ENCODE measurements at places on chromosomes 16 and 17.

DNA sequence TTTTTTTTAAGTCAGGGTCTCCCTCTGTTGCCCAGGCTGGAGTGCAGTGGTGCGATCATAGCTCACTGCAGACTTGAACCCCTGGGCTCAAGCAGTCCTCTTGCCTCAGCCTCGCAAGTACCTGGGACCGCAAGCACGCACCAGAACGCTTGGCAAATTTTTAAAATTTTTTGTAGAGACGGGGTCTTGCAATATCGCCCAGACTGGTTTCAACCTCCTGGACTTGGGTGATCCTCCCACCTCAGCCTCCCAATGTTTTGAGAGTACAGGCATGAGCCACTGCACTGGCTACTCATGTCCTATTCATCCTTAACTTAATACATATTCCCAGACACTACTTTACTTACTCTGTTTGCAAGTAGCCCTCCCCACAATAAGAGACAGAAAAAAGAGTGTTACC, 16.3 kb upstream of the RBL2 start:
- DNase-seq: no peak

GRCh38 chr16:49419862-49420261, 46.3 kb downstream of the C16orf78 start:
- H3K36me3 ChIP-seq: no peaks in the 10 kb centered on the region
- peaks cover 7% of the 10 kb centered on the region for H3K4me1 ChIP-seq
- H3K27me3 ChIP-seq: peaks cover 21% of the 10 kb centered on the region
- H3K4me3 ChIP-seq: no peak overlapping the region
- no peak overlapping the region for H3K27ac ChIP-seq

- H3K27me3 ChIP-seq: peaks cover 1% of the 10 kb centered on the region
- H3K36me3 ChIP-seq: no peaks in the 10 kb centered on the region
- H3K27ac ChIP-seq: no peak overlapping the region
- DNase-seq: no peak
- peaks cover 16% of the 10 kb centered on the region for H3K4me1 ChIP-seq
Observed at GRCh38 chr17:61009663-61010062, 332.0 kb downstream of the BCAS3 start.

GRCh38 chr17:78039581-78039980, 81.1 kb downstream of the TNRC6C start:
- peaks cover 22% of the 10 kb centered on the region for H3K36me3 ChIP-seq
- no peaks in the 10 kb centered on the region for H3K27me3 ChIP-seq
- no peak overlapping the region for H3K4me3 ChIP-seq
- no peak overlapping the region for H3K27ac ChIP-seq
- H3K4me1 ChIP-seq: peaks cover 5% of the 10 kb centered on the region

- DNase-seq: no peak
- H3K4me1 ChIP-seq: peaks cover 6% of the 10 kb centered on the region
- no peak overlapping the region for H3K4me3 ChIP-seq
- H3K36me3 ChIP-seq: peaks cover 39% of the 10 kb centered on the region
- H3K27me3 ChIP-seq: no peaks in the 10 kb centered on the region
- peak overlapping the region; percentile 78 for H3K27ac ChIP-seq
Observed at GRCh38 chr16:2769675-2770056, 7.4 kb downstream of the ELOB start.

- H3K27me3 ChIP-seq: no peaks in the 10 kb centered on the region
- H3K4me1 ChIP-seq: peaks cover 71% of the 10 kb centered on the region
- H3K4me3 ChIP-seq: peak overlapping the region; percentile 53
Observed at GRCh38 chr16:72844225-72844920, 203.6 kb downstream of the ZFHX3 start.

DNA sequence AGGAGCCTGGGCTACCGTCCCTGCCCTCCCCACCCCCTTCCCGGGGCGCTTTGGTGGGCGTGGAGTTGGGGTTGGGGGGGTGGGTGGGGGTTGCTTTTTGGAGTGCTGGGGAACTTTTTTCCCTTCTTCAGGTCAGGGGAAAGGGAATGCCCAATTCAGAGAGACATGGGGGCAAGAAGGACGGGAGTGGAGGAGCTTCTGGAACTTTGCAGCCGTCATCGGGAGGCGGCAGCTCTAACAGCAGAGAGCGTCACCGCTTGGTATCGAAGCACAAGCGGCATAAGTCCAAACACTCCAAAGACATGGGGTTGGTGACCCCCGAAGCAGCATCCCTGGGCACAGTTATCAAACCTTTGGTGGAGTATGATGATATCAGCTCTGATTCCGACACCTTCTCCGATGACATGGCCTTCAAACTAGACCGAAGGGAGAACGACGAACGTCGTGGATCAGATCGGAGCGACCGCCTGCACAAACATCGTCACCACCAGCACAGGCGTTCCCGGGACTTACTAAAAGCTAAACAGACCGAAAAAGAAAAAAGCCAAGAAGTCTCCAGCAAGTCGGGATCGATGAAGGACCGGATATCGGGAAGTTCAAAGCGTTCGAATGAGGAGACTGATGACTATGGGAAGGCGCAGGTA, 762 bp downstream of the CDK12 start:
- H3K4me3 ChIP-seq: peak overlapping the region; percentile 99
- DNase-seq: no peak
- peaks cover 4% of the 10 kb centered on the region for H3K27me3 ChIP-seq
- peak overlapping the region; percentile 100 for H3K27ac ChIP-seq
- H3K36me3 ChIP-seq: peaks cover 9% of the 10 kb centered on the region
